ENCODE measurements at places on chromosomes 2 and 18.

DNA sequence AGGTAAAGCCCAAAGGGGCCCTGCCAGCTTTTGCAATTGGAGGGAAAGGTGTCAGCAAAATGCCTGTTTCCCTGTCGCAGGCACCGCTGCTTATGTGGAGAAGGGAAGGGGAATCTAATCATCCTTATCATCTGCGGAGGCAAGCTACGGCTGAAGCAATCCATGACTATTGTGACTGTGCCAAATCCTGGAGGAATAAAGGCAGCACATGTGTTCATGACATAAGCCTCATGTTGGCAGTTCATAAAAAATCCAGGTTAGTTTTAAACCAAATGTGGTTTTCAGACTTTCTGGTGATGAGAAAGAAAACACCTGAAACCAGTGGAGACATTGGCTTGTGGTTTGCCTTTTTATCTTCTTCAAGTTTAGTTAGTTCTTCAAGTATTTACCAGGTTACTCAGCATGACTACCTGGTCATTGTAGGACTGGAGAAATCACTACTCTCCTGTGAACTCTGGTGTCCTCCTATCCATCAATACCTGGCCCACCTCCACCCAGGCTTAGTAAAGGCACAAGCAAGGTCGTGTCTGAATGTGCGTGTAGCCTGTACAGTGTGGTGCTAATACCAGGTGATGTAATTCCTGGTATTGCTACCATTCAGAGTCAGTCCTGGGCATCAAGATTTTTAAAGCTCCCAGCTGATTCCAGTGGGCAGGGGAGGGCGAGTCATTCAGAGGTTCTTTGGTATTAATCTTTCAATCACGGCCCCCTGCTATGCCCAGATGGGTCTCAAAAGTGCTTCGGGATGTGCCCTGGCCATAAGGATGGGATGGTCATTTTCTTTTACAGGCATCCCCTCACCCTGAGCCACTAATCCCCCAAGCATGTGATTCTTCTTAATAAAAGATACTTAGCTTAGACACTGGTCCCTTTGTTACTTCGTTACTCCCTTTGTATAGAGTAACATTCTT, 96.8 kb downstream of the TGFA start:
- DNase-seq = no peak

- DNase-seq = no peak
Observed at GRCh38 chr2:219186754-219187456, 8.8 kb downstream of the RETREG2 start.

GRCh38 chr18:13465124-13465446, 246.5 kb downstream of the LDLRAD4 start:
- DNase-seq = no peak

DNA sequence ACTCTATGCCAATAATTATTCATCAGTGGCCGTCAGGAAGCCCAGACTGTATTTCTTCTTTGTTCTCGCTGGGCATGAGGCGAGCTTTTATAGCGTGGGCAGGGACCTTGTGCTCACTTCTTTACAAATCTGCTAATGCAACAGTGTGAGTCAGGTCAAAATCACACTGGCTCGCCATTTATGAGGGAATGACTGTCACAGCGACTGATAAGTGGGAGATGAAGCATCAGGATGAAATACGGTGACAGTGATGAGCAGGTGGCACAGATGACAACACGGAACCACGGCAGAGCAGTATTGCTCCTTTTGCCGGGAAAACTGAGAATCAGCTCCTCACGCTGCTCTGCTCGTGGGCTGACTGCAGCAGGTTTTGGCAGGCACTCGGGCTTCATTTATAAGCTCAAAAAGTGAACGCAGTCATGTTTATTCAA, 20.5 kb downstream of the TYMS start:
- DNase-seq = peak; percentile 64

DNA sequence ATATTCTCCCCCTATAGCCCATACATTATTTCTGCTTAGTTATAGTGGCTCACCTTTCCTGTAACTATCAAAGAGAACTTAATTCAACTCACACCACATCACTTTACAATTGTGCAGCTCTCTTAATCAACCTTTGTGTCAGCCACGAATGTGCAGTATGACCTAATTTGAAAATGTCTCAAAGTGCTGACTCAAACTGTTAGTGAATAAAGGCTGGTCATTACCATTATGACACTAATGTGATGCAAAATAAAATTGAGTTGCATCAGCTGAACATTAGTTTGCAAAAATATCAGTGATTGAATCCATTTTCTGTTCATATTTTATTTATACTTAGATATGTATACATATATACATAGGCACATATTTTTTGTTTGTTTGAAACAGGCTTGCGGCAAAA, 251.8 kb downstream of the MEIS1 start:
- DNase-seq = peak; percentile 73

- peak; percentile 87 for DNase-seq
Observed at GRCh38 chr2:44351088-44351487, 10.2 kb downstream of the PREPL start.

DNA sequence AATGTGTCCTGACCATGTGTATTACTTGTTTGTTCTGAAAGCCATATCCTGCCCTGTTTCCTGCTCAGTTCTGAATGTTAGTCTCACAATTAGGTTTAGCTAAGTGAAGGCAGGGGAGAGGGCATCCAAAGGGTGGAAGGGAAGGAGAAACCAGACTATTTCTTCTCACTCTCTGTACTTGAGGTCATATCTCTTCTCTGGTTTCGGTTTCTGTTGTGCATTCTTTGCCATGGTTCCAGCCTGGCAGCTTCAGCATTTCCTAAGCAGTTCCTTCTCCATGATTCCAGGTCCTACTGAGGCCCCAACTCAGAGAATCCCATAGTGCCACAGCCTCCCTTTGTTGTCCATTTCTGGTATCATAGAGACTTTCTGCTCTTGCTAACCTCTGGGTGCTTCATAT, 40.3 kb upstream of the HNMT start:
- DNase-seq = no peak

GRCh38 chr2:19408592-19408991, 50.2 kb upstream of the OSR1 start:
- peak; percentile 30 for DNase-seq

- DNase-seq = peak; percentile 76
Observed at GRCh38 chr18:23053776-23054457, 81.4 kb upstream of the CABLES1 start.

DNA sequence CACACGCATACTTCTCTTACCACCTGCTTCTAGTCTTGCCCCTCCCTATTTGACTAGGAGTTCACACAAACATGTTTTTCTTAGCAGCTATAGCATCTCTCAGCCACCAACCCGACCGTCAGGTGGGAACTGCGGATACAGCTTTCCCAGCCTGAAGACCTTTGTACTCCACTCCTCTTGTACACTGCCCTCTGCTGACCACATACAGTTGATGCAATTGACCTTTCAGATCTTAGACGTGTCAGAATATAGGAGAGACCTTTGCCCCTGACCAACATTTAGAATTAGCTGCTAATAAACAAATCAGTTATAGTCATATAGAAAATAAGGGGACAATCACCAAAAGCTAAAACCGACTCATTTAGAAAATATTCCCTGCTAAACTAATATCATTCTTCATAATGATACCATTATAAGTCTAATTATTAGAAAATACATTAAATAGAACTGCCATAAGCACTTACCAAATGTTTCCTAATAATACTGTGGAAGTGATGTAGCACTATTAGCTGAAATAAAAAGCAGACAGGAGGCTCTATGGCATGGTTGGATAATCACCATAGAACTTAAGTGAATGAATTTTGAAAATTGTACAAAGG, 208.4 kb downstream of the RAD51AP2 start:
- peak; percentile 55 for DNase-seq

DNA sequence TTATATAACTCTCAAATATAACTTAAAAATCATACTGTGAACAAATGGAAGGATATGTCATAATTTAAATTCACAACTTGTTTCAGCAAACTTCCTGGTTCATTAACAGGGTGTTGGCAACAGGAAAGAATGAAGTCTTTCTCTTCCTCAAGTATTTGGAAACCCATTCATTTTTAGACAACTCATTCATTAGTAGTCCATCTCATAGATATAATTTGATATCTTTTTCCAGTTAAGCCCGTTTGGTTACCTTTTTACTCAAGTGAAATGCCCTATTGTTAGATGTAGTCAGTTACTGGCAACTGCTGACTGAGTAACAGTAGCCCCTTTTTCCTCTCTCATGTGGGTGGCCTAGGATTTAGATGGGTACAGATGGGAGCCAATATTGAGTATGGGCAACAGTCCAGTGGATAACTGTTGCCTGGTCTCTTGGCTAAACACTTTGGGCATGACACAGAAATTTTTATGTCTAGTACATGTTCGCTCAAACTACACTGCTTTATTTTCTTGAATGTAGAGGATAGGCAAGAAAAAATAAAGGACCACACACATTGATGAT, 4.6 kb upstream of the UGP2 start:
- DNase-seq = no peak

DNA sequence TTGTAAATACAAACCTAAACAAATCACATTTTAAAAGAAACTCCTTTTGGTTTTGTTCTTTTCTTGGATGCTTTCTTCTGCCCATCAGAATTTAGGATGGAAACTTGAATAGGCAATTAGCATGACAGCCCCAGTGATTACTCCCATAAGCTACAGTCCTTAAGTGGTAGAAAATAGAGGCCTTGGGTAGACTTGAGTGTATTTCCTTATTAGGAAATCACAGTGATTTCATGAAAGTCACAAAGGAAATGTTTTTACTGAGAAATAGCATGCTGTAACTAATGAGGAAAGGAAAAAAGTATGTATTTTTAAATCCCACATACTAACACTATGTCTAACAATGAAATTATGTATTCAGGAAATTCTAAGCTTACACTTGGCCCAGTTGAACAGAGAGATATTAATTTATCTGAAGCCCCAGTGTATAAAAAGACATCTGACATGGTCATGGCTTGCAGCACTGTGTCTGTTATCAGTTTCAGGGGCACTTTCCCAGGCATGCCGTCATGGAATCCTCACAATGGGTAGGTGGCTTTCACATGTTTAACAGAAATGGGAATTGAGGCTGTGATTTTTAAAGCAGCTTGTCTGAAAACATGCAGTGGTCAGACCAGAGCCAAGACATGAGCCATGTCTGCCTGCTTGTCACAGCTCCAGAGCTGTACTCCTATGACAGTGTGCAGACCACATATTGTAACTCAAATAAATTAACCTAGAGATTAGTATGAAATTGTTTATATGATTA, 79.7 kb upstream of the TRIB2 start:
- DNase-seq = peak; percentile 31

- DNase-seq = no peak
Observed at GRCh38 chr18:73990258-73990657, 157.4 kb downstream of the FBXO15 start.

DNA sequence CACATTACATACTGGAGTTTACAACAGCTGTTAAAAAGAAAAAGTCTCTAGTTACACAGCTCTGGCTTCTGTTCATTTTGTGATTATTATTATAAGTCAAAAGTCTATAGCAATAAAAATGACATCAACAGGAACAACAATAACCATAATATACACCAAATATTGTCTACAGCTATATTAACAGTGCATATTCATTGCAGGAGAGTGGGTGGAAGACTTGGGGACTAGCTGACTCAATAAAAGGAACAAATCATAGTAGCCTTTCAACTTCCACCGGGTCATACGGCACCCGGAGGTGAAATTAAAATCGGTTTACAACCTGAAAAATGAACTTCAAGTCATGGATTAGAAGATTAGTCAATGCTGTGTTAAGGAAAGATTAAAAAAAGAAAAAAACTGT, 642.1 kb downstream of the SATB2 start:
- DNase-seq = no peak

- peak; percentile 72 for DNase-seq
Observed at GRCh38 chr2:210477496-210477895, 937 bp upstream of the LANCL1 start.

GRCh38 chr18:23826850-23827620, 137.8 kb downstream of the LAMA3 start:
- DNase-seq = no peak

- no peak for DNase-seq
Observed at GRCh38 chr2:66509326-66509811, 74.4 kb downstream of the MEIS1 start.

DNA sequence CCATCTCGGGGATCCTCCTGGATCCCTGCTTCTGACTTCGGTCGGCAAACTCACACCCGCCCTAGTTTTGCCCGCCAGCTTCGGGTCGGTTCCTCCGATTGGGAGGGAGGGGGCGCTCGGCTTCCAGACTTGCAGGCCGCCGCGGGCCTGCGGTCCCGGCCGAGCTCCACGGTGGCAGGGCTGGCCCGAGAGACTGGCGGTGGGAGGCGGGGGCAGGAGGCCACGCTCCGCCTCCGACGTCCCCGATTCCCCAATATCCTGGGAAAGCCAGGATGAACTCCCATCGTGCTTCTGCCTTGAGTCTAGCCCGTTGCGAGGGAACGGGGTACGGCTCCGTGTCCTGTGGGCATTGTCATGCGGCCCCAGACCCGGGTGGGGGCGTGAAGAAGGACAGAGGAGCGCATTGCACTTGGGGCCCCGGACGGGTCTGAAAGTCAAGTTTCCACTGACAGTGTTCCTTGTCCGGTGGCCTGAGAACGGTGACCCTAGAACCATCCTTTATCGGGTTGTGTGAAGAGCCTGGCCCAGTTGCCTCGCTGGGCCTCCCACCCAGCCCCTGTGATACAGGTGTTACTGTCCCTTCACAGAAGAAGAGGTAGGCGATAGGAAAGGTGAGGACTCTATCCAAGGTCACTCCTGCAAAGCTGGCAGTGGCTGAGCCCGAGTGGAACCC, 2.4 kb upstream of the INHBB start:
- DNase-seq = peak; percentile 67

- DNase-seq = peak; percentile 32
Observed at GRCh38 chr2:31831585-31831984, 179.2 kb downstream of the MEMO1 start.

GRCh38 chr2:19195661-19196060, 162.8 kb downstream of the OSR1 start:
- no peak for DNase-seq

DNA sequence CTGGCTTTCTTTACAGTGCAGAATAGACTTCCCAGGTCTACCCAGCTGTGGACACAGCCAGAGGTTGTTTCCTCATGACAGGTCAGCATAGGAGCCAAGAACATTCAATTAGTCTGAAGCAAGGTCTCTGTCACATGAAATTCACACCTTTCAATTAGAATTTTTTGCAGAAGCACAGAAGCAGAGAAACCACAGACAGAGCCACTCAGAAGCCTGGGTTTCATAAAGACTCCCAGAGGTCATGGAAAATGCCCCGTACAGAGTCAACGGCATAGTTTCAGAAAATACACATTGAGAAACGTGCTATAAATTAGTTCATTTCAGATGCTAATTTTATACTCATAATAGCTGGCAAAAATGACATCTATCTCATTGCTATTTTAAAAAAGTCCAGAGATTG, 87.0 kb upstream of the TMEM200C start:
- no peak for DNase-seq

GRCh38 chr2:233250985-233251305, 528 bp upstream of the ATG16L1 start:
- DNase-seq = no peak

DNA sequence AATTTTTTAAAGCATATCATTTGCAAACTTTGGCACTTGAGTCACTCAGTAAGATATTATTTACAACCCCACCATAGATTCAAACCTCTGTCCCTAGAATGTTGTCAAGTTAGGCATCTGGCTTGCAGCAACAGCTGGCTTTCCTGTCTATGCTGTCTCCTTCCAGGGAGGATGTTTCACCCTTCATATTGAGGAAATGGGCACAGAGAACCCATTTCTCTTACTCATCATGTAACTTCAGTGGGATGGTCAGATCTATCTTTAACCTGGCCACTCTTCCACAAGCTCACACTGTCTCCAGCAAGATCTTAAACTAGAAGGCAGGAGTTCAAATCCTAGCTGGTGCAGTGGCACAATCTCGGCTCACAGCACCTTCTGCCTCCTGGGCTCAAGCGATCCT, 15.8 kb downstream of the LCT start:
- DNase-seq = no peak
